ENCODE measurements at places on chromosomes 2 and 18. TPM values are rescaled to one million over a fixed set of nuclear protein-coding genes. Genes with fewer than 3 reads are reported as not detected.

Gene SP9
- not detected for polyA plus RNA-seq

Gene ZNF385B
- polyA plus RNA-seq: 0.57 TPM

Gene DCC
- polyA plus RNA-seq: not detected

Gene ELOA2
- polyA plus RNA-seq: not detected

Gene LCLAT1
- polyA plus RNA-seq: 4.9 TPM

Gene COBLL1
- 2.8 TPM for polyA plus RNA-seq

Gene CNTNAP5
- not detected for polyA plus RNA-seq

Gene THUMPD2
- polyA plus RNA-seq: 8.8 TPM

Gene SLC23A3
- polyA plus RNA-seq: 0.51 TPM

Gene SNORC
- polyA plus RNA-seq: 0.63 TPM

Gene ALPP
- not detected for polyA plus RNA-seq

Gene SERPINB11
- not detected for polyA plus RNA-seq

Gene POTEI
- polyA plus RNA-seq: not detected

Gene APLF
- polyA plus RNA-seq: 1.6 TPM

Gene LRRC30
- polyA plus RNA-seq: not detected

Measured in foreskin keratinocyte (primary cell).